CD4-positive, alpha-beta T cell treated with Interleukin-12 subunit alpha and Interleukin-12 subunit beta, for 1 hour (primary cell): ENCODE measurements at places on chromosomes 6 and 20.

DNA sequence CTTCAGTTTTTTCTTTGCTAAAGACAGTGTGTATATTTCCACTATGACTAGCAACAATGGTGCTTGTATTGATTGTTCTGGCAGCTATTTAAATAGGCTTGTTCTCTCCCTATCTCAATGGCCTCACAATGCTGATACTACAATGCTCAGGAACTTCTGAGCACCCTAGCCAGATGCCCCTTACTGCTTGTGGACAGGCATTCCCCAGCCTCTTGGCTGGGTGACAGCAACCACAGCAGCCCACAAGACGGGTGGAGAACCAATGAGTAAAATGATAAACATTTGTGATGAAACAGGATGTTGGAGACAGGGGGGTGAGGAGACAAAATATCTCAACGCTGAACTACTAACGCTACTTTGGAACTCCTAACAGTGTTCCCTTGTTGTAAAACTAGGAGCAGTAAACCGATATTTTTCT, 42.3 kb downstream of the HIVEP2 start:
- peak; percentile 90 for DNase-seq

GRCh38 chr6:90538278-90539046, 48.4 kb downstream of the MAP3K7 start:
- DNase-seq, result no peak

GRCh38 chr6:31879143-31879542, 346 bp upstream of the SLC44A4 start:
- no peak for DNase-seq

DNA sequence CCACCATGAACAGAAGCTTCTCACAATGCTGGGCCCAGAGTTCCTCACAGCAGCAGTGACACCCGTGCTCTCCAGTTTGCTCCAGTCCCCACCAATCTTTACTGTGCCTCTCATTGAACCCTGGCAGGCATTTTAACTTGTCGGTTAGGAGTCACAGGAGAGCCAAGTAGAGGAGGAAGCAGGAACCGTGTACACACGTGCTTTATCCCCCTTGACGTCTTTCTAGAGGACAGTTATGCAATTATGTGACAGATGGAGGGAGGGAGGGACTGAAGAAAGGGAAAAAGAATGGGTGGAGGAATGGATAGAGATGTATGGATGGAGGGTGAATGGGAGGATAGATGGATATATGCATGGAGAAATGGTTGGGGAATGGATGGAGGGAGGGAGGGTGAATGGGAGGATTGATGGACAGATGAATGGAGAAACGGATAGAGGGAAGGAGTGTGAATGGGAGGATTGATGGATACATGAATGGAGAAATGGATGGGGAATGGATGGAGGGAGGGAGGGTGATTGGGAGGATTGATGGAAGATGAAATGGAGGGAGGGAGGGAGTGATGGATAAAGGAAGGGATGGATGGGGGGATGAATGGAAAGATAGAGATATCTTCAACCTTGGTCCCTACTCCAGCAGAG, 26.0 kb downstream of the RBM38 start:
- DNase-seq, result no peak

DNA sequence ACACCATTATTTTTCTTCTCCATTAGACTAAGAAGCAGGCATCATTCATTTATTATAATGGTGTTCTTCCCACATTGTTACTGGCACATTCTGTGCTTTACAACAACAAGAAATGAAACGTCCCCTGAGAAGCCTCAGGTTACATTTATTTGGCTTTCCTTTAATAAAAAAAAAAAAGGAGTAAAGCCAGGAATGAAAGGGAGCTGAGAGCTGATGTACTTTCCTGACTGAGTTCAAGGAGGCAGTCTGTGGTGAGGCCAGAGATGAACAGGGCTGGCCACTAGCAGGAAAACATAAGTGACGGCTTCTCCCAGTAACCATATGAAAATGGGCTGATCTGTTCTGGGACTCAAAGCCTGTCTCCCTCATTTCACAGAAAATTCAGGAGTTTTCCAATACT, 742.1 kb downstream of the MAFB start:
- no peak for DNase-seq

GRCh38 chr6:111482188-111482958, 645 bp downstream of the REV3L start:
- DNase-seq, result peak; percentile 56

GRCh38 chr6:17505767-17506280, 94.3 kb upstream of the FAM8A1 start:
- DNase-seq, result no peak

- DNase-seq, result no peak
Observed at GRCh38 chr6:15675536-15676220, 12.8 kb upstream of the DTNBP1 start.

GRCh38 chr6:108105571-108105970, 31.0 kb upstream of the OSTM1 start:
- DNase-seq, result no peak

GRCh38 chr6:84835340-84835739, 70.9 kb upstream of the TBX18 start:
- no peak for DNase-seq

GRCh38 chr6:124223611-124224345, 420.1 kb downstream of the NKAIN2 start:
- DNase-seq, result no peak

- DNase-seq, result no peak
Observed at GRCh38 chr6:56767892-56768531, 125.3 kb upstream of the DST start.

DNA sequence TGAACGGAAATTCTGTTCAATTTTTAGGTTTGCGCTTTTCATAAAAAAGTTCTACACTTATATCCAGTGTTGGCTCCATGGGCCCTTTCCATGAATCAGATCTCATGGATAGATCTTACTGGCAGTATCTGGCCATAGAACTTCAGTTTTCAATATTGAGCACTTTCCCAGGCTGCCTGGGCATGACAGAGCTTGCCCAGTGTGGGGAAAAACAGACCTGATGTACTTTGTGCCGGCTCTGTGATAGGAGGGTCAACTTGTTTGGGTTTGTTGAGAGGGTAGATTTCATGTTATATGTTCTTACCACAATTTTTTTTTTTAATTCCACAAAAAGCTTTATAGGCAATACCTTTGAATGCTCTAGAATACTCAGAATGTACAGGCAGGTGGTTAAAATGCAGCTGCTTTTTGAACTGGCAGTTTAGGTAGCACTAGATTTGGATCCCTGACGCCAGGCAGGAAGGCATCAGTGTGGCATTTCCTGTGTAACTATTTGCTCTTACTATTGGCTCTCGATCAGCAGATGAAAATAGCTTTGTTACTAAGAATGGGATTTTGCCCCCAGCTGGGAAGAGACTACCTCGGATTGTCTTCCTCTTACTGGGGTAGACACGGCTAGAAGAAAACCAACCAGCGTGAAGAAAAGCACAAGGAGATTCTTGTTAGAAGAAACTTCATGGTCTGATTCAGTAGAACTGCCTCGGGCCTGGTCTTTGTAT, 404.9 kb upstream of the SOX4 start:
- DNase-seq, result no peak

DNA sequence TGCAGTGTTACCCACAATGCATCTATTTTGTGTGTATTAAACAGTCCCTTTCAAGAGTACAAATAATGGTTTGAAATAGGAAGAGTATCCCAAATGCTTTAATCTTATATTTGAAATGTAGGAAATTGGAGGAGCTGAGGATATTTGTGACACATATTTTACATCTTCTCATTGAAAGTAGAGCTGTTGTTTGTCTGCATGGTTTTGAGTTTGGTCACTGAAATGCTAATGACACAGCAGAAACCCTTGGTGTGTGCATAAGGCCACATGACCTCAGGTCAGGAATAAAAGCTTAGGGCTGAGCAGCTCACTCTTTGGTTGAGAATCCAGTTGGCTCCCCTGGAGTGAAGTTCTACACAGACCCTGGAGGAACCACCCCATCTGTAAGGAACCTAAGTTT, 49.8 kb downstream of the TPD52L1 start:
- no peak for DNase-seq

DNA sequence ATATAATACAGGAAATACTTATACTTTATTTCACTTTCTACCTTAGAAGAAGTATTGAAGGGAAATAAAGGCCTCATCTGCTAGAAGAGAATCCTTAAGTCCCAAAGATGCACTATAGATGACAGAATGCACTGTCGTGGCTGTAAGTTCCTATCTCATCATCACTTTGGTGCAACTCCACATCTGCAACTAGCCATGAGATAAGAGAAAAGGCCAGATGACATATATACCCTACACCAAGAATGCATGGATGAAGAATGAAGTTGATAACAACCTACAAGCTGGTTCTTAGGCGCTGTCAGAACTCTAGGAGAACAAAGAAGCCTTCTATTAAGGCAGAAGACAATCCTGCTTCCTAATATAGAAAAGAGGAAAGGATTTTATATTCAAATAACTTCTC, 11.6 kb upstream of the PLN start:
- DNase-seq, result no peak

- DNase-seq, result no peak
Observed at GRCh38 chr6:131792091-131792496, 15.7 kb upstream of the ENPP1 start.

GRCh38 chr20:35992713-35993335, 24.4 kb downstream of the CNBD2 start:
- peak; percentile 70 for DNase-seq

DNA sequence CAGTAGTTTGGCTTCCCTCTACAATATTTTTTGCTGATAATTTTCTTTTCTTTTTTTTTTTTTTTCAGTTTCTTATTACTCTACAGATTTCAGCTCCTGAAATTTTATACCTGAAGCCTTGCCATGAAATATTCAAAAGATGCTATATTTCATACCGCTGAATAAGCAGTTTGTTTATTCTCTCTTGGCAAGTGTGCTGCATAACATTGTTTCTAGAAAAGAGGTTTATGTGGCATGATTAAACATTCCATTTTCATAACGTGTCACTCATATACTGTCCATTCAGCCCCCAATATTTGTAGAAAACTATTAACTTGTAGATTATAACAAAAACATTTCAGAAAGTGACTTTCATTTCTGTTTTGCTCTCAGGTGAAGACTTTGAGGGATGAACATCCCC, 174.4 kb upstream of the NOX3 start:
- DNase-seq, result no peak

- DNase-seq, result no peak
Observed at GRCh38 chr6:142329486-142330113, 27.8 kb downstream of the ADGRG6 start.

GRCh38 chr20:4697189-4697830, 24.4 kb upstream of the PRND start:
- DNase-seq, result no peak

DNA sequence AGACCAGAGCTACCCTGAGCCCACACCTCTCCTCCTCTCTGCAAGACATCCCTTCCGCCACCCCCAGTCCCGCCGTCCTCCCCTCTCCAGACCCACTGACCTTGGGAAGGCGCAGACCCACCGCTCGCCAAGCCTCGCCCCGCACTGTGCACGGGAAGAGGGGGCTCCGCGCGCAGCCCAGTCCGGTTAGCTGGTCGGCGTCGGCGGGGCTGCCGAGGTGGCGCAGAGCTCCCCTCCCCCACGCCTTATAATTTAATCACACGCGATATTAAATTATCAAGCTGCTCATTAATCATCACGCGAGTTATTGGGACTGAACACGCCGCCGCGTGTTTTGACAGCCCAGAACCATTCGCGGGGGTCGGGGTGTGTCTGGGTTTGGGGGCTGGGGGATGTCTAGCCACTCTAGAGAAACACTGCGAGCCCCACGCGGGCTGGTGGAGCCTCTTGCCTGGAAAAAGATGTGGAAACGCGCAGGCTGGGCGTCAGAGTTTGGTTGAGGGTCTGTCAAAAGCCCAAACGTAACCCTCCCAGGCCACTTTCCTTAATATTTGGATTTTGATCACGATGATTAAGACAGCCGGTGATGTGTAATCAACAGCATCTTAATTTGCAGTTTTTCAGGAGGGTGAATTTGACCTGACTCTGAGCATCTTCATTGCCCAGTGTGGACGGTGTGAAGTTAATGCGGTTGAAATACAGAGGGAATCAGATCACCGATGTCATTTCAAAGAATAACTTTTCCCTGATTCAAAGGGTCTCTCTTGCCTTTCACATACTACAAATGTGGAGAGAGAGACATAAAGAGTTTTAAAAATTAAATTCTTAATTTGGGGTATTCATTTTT, at the start of gene LINC00237:
Gene LINC00237, minus strand, starts transcription at position 188 of the 847 bp plus-strand sequence.
- DNase-seq, result no peak

GRCh38 chr20:17504066-17504897, 26.9 kb downstream of the BFSP1 start:
- no peak for DNase-seq
